ENCODE measurements at places on chromosomes 1 and 21.

DNA sequence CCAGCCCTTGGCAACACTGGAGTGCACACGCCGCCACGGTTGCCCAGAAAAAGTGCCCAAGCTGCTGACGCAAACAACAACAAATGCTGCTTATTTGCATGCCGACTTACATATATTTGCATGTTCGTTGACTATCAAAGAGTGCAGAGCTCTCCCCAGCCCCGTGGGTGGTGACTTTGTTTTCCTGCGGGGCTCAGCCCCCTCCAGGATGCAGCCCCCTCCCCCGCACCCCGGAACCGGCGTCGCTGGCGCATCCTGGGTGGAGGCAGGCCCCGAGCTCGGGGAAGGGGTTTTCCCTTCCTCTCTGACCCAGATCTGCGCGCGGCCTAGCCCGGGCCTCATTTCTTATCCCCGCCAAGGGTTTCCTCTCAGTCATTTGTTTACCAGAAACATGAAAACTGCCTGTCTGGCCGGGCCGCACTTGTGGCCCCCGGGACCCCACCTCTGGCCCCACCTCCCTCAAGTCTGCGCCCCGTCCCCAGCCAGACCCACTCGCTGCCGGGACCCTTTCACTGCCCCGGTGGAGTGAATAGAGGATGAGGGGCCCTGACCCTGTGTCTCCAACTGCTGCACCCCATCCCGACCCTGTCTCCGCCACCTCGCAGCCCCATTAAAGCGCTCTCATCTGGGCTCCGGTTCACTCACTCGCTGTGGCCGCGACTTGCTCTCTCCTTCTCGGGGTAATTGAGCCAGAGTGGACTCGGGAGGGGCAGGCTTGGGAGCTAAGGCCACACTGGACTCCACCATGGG lies 5.5 kb downstream of the TNFRSF25 start:
- DNase-seq: peak; percentile 60

GRCh38 chr1:209485751-209486150 lies 97.8 kb upstream of the CAMK1G start:
- DNase-seq: no peak

- peak; percentile 8 for DNase-seq
These were observed 6.8 kb upstream of the BSDC1 start for GRCh38 chr1:32400876-32401631.

GRCh38 chr1:203693721-203694120 lies 67.1 kb downstream of the ATP2B4 start:
- DNase-seq: no peak

DNA sequence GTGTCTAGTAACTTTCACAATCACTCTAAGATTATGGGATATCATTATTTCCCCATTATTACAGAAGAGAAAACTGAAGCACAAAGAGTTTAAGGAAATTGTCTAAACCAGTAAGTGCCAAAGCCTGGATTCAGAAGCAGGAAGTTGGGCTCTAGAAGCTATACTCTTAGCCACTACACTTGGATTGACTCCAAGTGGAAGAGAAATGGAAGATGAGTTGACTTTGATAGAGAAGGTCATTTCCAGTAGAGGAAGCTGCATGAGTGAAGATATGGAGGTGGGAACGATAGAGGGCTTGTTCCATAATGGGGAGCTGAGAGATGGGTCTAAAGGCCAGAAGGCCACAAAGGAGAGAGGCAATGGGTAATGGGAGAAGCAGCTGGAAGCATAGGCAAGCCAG lies 11.7 kb upstream of the TDRD10 start:
- DNase-seq: no peak

Measured in stimulated activated CD8-positive, alpha-beta memory T cell treated with anti-CD3 and anti-CD28 coated beads, Interleukin-7, amount 100 ng/mL, for 1 hour (primary cell).